ENCODE measurements at places on chromosomes 6 and 20. TPM values are rescaled to one million over a fixed set of nuclear protein-coding genes. Genes with fewer than 3 reads are reported as not detected.

The ZC3H12D gene
- total RNA-seq, result 0.25 TPM

The PMEPA1 gene
- 163 TPM for total RNA-seq

The GRM1 gene
- not detected for total RNA-seq

The SPATA25 gene
- total RNA-seq, result 1.2 TPM

The FAM162B gene
- total RNA-seq, result not detected

The BNIP5 gene
- total RNA-seq, result not detected

The PNRC1 gene
- total RNA-seq, result 115 TPM

The PRICKLE4 gene
- total RNA-seq, result 3.6 TPM

The CTSA gene
- 175 TPM for total RNA-seq

The OR2B2 gene
- total RNA-seq, result not detected

The LIME1 gene
- total RNA-seq, result 7.1 TPM

The PTGIS gene
- total RNA-seq, result 165 TPM

The MYLK4 gene
- total RNA-seq, result 0.99 TPM

The GLP1R gene
- not detected for total RNA-seq

The LINC00237 gene
- not detected for total RNA-seq

The HCK gene
- not detected for total RNA-seq

The EIF6 gene
- 117 TPM for total RNA-seq

The WFDC5 gene
- total RNA-seq, result not detected

The RBBP8NL gene
- not detected for total RNA-seq

The PHACTR3 gene
- total RNA-seq, result not detected

The TM9SF4 gene
- total RNA-seq, result 87.9 TPM

The SRSF3 gene
- total RNA-seq, result 191 TPM

The CDH26 gene
- not detected for total RNA-seq

The HLA-G gene
- total RNA-seq, result not detected

The MTCH1 gene
- 208 TPM for total RNA-seq

The MTHFD1L gene
- 93.7 TPM for total RNA-seq

The CCN6 gene
- total RNA-seq, result not detected

The PREX1 gene
- total RNA-seq, result 3.0 TPM

The TNXB gene
- total RNA-seq, result 2.3 TPM

The SCRT2 gene
- total RNA-seq, result not detected

The FUT9 gene
- not detected for total RNA-seq

The TAAR1 gene
- total RNA-seq, result not detected

The MICB gene
- 9.0 TPM for total RNA-seq

The IL20RA gene
- 0.22 TPM for total RNA-seq

The IRF4 gene
- total RNA-seq, result 0.05 TPM

The SDC4 gene
- 21.2 TPM for total RNA-seq

The KCNK16 gene
- total RNA-seq, result not detected

The FAM83B gene
- not detected for total RNA-seq

The COL11A2 gene
- 10.0 TPM for total RNA-seq

The CTAGE9 gene
- not detected for total RNA-seq

The CHMP4B gene
- 122 TPM for total RNA-seq

The CAP2 gene
- total RNA-seq, result 90.4 TPM

The TNFRSF6B gene
- total RNA-seq, result 0.79 TPM

The SCAND1 gene
- total RNA-seq, result 58.1 TPM

The PCK1 gene
- total RNA-seq, result not detected

The SLC22A2 gene
- total RNA-seq, result not detected

The POU5F1 gene
- total RNA-seq, result not detected

The CTCFL gene
- total RNA-seq, result not detected

The BPIFB4 gene
- total RNA-seq, result not detected

The KCNG1 gene
- 13.0 TPM for total RNA-seq

The TRIM15 gene
- total RNA-seq, result not detected

The SYCP2 gene
- 1.9 TPM for total RNA-seq

The COX4I2 gene
- total RNA-seq, result not detected

The PHF3 gene
- total RNA-seq, result 34.6 TPM

The C4A gene
- 13.3 TPM for total RNA-seq

The PRKN gene
- 5.1 TPM for total RNA-seq

The SERPINB6 gene
- 98.0 TPM for total RNA-seq

The RBM24 gene
- 10.8 TPM for total RNA-seq

Measured in chondrocyte (in vitro differentiated cells).